Omental fat pad (tissue), 4 donors: ENCODE measurements at places on chromosomes 16 and 17.

- DNase-seq, result no peak
Observed at GRCh38 chr16:83472776-83473501, 334.8 kb upstream of the HSBP1 start.

DNA sequence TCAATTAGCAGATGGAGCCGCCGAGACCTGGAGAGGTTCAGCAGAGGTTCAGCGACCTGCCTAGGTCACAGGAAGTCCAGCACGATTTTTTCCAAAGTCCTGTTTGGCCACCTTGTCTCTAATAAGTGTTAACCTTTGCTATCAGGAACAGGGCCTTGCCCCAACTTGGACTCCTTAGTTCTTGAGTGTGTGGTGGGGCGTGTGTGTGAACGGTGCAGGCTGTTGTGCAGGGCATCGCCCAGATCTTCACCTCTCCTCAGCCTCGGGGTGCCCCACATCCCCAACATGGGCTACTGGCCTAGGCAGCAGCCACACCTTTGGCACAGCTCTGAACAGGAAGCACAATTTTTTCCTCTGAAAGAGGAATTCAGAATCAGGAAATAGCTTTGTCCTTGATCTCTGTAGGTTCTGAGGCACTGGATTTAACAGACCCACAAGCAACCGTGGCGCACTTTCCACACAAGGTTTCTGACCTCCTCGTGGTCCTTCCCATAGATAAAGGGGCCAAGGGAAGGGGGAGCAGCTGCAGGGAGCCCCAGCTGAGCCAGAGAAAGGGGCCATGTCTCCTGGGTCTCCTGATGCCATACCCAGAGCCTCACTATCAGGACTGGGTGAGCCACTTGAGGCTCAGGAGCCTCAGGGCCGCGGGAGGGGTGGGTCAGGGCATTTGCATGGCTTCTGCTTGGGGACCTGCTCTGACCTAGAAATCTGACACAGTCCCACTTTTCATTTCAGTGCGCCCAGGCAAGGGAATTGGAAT lies 10.4 kb downstream of the MPRIP start:
- no peak for DNase-seq

DNA sequence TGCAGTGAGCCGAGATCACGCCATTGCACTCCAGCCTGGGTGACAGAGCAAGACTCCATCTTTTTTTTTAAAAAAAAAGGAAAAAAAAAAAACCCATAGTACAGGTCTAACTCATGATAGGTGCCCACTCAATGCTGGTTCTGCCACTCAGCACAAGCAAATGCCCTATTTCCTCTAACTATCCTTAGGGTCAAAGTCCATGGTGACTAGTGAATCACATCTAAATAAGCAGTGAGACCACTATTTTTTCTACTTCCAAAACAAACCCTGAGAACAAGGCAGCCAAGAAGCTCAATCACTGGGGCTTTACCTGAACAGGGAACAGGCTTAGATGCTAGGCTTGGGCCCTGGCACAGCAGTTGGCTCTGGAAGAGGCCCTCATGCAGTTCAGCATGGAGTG lies 3.4 kb downstream of the BLTP2 start:
- no peak for DNase-seq

DNA sequence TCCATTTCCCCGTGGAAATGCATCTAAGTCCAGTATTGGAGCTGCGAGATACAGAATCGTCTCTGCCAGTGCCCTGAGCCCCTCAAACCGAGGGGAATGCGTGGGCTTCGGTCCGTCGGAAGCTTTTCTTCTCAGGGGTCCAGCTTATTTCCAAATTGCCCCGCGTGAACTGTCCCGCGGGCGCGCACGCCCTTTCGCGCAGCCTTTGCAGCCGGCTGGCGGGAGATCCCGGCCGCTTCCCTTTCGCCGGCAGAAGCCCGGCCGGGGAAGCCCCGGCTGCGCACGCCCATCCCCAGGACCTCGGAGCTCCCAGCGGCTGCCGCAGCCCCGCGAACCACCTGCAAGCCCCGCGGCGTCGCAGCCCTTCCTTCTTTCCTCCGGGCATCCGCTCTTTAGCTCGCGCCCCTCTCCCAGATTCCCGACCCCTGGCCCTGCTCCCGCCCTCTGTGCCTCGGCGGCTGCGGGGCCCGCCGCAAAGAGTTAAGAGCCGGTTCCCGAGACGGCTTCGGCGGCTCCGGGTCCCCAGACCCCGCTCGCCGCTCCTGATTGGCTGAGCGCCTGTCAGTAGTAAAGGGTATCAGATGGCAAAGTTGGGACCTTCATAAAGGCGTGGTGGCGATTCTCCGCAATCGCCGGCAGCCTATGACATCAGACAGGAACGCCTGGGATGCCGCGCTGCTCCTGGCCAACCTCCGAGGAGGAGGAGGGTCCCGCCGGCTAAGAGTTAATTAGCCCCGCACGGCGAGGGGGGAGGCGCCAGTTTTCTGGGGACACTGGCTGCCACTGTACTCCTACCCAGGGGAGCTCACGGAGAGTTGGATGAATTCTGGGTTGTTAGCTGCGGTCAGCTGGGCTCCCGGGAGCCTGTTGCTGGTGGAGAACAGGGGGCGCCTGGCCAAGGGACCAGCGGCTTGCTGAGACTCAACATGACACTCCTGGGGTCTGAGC lies at the start of gene MYOCD:
Gene MYOCD (plus strand): TSS at position 628 of the 948 bp plus-strand sequence. CDS start 299 bp downstream, at position 927.
- no peak for DNase-seq

DNA sequence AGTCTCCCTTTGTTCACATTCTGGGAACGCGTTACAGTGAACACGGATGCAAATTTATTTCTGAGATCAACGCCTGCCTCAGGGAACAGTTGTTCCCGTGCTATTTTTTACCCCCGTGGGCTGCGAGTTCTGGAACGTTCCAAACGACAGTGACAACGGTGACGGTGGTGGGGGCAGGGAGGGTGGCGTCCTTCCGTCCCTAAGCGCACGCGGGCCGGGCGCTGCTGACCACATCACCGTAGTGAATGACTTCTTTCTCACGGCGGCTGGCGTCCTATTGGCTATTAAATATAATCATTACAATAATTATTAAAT lies 45.1 kb upstream of the SSTR5 start:
- no peak for DNase-seq

DNA sequence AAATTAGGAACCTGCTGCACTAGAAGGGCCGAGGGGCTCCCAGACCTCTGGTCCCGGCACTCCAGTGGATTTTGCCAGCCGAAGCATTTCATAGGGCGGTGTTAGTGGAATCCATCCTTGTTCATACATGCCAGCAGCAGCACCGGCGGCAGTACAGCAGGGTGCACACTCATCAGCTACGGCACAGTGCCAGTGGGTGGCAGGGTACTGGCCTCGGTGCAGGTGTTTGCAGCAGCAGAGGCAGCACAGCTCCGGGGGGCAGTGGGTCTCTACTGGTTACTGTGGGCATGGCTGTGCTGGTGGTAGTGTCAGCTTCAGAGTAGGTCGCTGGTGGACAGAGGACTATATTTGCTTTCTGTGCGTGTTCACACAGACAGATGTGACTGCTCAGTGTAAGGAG lies 985.7 kb downstream of the CDH8 start:
- DNase-seq, result no peak

DNA sequence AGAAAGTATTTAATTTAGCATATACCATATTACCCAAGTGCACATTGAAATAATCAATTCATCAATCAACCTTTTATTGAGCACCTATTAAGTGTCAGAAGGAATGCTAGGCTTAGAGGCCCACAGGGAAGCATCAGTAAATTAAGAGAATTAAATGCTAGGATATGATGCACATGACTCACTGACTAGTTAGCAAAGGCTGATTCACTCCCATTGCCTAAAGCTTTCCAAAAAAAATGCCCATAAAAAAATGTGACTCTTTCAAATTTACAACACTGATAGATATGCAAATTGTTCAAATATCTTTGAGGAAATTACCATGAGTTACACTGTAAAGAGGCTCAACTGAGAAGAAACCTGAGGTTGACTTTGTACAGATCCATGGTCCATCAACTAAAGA lies 883.3 kb downstream of the CDH11 start:
- no peak for DNase-seq

GRCh38 chr17:4446326-4447071 lies 12.8 kb downstream of the SPNS3 start:
- no peak for DNase-seq

GRCh38 chr16:4123616-4124300 lies 7.5 kb upstream of the ADCY9 start:
- no peak for DNase-seq

GRCh38 chr16:8614435-8615029 lies 7.0 kb upstream of the METTL22 start:
- no peak for DNase-seq

DNA sequence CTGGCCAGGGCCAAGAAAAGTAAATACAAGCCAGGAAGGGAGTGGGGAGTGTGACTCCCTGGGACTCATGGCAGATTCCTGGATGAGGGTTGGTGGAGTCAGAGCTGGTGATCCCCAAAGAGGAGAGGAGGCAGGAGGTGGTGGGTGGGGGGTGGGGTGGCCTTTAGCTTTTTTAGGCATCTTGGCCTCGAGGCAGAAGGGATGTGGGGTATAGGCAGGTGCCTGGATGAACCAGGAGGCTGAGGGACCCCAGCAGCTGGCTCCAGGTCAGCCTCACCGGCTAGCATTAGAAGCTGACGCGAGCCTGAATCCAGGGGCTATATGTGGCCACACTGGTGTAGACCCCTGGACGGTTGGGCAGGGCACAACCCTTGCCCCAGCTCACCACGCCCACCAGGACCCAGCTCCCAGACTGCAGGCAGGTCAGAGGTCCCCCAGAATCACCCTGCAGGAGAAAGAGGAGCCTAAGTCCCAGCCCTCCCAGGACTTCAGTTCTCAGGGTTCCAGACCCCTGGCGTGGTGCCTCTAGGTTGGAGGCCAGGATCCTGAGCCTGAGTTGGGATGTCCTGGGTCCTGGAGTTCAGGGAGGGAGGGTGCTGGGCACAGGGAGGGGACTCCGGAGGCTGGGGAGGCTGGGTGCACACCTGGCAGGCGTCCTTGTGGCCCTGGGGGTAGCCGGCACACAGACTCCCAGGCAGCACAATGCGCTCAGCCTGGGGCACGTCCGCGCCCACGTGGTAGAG lies 2.8 kb downstream of the PRSS33 start:
- DNase-seq, result peak; percentile 8

DNA sequence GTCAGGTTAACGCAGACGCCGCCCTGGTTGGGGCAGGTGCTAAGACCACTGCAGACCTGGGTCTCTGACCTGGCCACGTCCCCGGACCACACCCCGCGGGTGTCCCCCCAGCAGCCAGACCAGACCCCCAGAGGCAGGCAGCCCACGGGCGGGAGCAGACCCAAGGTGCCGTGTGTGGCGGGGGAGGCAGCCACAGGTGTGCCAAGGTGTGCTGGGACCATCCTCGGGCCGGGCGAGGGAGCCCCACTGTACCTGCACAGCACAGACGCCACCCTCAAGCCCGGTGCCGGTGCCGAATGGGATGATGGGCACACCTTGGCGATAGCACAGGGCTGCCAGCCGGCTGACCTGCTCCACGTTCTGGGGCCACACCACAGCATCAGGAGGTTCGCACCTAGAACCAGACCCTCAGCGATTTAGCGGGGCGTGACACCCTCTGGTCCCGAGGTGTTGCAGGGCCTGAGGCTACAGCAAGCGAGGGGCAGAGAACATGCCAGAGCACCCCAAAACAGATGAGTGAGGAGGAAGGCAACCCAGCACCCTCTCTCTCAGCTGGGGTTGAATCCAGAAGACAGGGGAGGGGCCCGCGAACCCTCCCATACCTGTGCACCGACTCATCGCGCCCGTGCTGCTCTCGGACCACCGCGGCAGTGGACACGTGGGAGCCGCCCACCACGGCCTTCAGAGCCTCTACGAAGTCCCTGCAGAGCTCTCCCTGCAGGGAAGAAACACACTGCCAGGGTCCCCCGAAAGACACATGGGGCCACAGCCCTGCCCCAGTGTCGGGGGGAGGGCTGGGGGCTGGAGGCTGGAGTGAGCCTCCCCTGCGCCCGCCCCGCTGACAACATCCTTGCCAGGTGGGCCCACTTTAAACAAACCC lies 1.4 kb downstream of the LDHD start:
- no peak for DNase-seq

- peak; percentile 68 for DNase-seq
Observed at GRCh38 chr17:1577182-1577581, 14.6 kb upstream of the PITPNA start.

DNA sequence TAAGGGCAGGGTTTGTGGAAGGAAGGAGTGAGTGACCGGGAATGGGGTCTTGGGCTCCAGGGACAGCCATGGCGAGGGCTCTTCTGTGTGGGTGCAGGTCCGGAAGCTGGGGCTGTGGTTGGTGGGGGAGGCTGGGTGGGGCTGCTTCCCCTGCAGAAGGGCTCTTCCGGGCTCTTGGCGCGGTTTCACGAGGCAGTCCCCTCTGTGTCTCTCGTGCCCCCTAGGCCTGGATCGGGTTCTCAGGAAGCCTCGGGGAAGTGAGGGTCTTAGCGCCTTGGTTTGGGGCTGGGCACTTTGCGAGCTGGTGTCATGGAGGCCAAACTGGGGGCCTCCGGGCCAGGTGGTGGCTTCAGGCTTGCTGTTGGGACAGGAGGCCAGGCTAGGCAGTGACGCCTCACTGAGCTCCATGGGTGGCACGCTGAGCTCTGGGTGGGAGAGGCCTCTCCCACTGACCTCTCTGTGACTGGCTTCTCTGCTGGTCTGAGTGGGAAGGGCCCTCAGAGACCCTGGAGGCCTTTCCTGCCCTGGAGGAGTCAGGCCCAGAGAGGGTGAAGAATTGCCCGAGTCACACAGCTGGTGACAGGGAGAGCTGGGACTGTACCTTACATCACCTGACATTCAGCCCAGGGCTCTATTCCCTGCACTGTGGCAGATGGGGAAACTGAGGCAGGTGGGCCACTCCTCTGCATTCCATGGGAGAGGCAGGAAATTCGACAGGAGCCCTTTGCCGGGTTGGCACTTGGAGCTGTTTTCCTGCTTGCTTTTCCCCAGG lies 8.2 kb downstream of the ADCY7 start:
- no peak for DNase-seq

- DNase-seq, result no peak
Observed at GRCh38 chr16:64416216-64417005, 705.5 kb downstream of the CDH11 start.

DNA sequence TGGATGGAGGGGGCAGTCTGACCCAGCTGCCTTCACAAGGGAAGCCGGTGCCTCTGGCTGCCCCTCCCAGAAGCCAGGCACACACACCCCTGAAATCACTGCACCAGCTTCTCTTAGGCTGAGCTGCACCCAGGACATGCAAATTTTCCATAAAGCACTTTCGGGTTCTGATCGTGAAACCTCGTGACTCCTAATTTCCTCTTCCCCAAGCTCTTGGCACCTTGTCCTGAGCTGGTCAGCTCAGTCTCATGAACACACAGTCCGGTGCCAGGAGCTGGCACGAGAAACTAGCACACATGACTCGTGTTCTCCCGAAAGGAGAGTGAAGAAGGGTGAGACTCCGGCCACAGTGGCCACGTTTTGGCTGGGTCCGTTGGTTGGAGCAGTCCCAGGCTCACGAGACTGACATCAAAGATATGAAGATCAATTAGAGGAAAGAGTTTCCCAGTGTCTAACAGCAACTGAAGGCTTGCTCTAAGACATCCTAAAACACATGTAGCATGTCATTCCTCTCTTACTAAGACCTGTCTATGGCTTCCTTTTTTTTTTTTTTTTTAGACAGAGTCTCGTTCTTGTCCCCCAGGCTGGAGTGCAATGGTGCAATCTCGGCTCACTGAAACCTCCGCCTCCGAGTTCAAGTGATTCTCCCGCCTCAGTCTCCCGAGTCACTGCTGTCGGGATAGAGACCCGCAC lies 9.2 kb upstream of the ABR start:
- DNase-seq, result peak; percentile 69
